ENCODE measurements at places on chromosomes 2 and 18.

DNA sequence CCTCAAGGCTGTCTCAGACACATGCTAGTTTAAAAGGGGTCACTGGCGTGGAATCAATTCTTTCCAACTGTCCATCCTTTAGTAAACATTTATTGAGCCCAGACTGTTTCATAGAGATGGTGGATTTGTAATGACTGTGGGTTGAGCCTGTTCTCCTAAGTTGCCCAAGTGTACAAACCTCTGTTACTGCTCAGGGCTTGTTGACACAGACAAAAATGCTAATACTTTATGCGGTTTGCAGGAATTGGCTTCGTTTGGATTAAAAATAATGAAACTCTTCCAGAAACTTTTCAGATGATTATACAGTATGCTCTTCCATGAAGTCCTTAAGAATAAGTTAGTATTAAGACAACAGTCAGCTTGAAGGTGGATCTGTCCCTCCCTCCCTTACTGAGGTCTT, 83.6 kb upstream of the MGAT5 start:
- DNase-seq, result no peak

DNA sequence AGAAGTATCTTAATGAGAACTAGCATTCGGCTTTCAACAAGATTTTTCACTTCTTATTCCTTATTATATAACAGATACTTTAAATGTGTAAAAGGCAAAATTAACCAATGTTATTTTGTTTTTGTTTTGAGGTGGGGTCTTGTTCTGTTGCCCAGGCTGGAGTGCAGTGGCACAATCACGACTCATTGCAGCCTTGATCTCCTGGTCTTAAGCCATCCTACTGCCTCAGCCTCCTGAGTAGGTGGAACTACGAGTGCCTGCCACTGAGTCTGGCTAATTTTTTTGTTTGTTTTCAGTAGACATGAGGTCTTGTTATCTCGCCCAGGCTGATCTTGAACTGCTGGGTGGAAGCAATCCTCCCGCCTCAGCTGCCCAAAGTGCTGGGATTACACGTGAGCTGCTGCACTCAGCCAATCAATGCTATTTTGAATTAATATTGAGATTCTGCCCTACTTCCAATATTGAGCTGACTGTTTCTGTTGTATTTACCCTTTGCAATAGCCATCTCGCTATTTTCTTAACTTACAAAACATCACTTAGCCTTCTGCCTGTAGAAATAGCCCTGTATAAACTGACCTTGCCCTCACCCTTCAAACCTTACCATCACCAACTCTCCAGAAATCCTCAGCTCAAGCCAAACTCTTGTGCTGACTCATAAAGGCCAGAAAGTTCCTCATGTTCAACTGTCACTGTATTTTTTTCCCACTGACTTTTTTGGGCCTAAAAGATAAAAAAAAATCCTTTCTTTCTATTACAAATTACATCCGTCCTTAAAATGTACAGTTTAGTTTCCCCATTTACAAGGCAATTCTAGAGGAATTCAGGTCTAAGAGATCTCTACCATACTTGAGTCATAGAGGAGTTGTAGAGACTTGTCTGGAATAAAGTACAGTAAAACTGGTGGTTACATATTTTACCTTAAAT, 94.3 kb downstream of the OLA1 start:
- DNase-seq, result peak; percentile 66

- peak; percentile 67 for DNase-seq
Measured at GRCh38 chr2:152189622-152190495, 14.3 kb upstream of the STAM2 start.

DNA sequence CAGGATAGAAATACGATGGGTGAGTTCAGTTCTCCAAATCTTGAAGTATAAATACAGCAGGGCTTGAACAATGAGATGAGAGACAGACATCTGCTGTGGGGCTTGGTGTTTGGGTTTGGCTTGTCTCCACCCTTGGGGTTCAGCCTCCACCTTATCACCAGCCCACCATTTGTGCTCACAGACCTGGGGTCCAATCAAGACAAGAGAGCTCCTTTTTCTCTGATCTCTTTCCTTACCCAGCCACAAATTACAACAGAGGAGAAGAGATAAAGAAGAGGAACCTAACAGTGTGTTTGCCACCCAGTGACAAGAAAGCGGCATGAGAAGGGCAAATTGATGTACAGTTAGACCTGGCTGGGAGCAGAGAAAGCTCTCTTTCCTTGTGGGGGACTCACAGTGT, 204.5 kb upstream of the CXCR4 start:
- DNase-seq, result no peak

DNA sequence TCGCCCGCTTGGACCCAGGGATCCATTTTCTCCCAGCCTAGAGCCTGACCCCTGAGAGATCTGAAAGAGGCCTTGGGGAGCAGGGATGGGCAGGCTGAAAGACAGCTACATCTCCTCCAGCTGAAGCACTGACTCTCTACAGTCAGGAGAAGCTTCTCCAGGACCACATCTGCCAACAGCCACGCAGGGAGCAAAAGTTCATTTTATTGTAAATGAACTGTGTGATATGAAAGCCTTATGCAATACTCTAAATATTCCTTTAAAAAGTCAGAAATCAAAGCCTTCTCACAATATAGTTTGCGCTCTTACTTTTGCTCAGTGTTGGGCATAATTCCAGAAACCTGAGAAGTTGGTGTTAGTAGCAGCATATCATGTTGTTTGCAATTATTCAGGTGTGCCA, 428.9 kb upstream of the RAB6C start:
- DNase-seq, result no peak

- DNase-seq, result peak; percentile 46
Measured at GRCh38 chr2:232937278-232937906, 67.3 kb downstream of the SNORC start.

DNA sequence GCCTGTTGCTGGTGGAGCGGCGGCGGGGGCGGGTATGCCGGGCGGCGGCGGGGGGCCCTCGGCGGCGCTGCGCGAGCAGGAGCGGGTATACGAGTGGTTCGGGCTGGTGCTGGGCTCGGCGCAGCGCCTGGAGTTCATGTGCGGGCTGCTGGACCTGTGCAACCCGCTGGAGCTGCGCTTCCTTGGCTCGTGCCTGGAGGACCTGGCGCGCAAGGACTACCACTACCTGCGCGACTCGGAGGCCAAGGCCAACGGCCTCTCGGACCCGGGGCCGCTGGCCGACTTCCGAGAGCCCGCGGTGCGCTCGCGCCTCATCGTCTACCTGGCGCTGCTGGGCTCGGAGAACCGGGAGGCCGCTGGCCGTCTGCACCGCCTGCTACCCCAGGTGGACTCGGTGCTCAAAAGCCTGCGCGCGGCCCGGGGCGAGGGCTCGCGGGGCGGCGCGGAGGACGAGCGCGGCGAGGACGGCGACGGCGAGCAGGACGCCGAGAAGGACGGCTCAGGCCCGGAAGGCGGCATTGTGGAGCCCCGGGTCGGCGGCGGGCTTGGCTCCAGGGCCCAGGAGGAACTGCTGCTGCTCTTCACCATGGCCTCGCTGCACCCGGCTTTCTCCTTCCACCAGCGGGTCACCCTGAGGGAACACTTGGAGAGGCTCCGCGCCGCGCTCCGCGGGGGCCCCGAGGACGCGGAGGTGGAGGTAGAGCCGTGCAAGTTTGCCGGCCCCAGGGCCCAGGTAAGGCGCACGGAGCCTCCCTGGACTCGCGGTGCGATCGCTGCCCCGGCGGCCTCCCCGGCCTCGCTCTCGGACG, 1.0 kb downstream of the ZCCHC2 start:
- peak; percentile 36 for DNase-seq

DNA sequence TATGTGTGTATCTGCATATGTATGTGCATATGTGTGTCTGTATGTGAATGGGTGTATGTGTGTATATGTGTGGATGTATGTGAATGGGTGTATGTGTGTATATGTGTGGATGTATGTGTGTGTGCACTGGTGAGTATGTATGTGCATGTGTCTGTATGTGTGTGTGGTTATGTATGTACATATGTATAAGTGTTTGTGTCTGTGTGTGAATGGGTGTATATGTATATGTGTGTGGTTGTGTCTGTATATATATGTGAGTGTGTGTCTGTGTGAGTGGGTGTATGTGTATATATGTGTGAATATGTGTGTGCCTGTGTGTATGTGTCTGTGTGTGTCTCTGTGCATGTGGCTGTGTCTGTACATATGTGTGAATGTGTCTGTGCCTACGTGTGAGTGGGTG, 748.4 kb upstream of the HS6ST1 start:
- no peak for DNase-seq

DNA sequence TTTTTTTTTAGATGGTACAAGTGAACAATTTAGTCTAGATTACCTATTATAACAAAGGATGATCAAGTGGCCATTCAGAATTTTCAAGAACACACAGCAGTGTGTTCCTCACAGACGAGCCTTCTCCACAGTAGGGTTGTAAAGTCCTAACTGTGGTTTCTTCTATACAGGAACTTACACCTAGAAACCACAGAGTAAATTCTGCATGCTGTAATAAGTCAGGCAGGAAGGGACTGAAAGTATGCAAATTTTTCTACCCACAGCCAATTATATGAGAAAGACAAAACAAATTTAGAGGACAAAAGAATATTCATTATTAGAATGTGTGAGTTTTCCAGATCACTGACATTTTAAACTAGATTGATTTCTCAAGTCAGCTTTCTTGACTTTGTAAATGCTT, 99.5 kb downstream of the RBMS1 start:
- DNase-seq, result no peak

DNA sequence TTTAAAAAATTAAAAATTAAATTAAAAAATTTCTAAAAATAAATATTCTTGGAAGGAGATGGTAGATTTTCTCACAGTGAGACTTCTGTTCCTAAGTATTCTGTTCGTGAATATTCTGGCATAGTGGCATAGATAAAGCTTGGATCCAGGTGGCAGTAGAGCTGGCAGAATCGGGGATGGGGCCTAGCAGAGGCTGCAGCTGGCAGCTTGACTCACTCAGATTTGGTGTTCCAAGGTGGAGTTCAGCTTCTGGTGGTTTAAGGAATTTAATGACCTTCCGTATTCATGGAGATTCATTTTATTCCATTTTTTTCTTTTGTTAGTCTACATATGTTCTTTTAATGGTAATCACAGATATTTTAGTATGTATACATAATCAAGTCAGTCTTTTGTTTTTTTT, 19.9 kb downstream of the ARMC9 start:
- no peak for DNase-seq

DNA sequence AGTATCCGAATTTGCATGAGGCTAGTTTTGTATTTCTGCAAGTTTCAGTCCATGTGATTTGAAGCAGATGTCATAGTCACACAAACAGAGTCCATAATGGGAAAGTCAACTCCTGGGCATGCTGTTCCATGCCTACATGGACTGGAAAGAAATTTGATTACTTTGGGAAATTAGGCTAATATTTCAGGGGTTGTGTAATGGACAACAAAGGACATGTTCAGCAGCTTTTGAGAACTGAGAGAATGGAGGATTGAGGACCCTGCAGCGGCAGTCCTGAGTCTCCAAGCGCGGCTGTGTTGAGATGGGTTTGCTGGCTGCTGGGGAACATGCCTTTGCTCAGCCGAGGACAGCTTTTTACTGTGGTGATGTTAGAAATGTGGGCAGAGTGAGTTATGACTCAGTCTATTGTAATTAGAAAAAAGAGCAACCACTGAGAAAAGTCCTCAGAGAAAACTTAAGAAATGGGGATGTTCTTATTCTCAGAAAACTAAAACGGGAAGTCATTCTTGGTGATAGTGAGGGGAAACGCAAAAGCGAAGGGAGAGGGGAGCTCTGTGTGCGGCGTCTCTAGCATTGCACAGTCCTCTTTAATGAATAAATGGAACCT, 149.2 kb downstream of the FAM210A start:
- peak; percentile 48 for DNase-seq

GRCh38 chr2:237627441-237628246, at the start of gene LRRFIP1:
Gene LRRFIP1 (plus strand): TSS chr2:237627587. CDS start chr2:237627645, 58 bp downstream.
- no peak for DNase-seq

DNA sequence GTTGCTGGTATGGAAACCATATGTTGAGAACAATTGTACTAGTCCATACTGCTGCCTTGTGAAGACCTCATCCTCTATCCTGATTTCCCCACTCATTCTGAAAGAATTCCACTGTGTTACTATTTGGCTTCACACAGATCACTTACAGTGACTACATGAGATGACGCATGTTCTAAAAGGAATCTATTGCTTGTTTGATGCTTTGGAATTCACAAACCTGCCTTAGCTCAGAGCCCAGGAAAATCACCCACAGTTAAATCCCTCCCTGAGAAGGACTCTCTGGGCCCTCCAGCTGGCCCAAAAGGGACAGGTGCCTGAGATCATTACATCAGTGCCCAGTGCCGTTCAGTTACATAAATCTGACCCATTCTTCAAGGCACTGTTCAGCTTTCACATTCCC, 45.3 kb downstream of the KLHL29 start:
- DNase-seq, result peak; percentile 87

DNA sequence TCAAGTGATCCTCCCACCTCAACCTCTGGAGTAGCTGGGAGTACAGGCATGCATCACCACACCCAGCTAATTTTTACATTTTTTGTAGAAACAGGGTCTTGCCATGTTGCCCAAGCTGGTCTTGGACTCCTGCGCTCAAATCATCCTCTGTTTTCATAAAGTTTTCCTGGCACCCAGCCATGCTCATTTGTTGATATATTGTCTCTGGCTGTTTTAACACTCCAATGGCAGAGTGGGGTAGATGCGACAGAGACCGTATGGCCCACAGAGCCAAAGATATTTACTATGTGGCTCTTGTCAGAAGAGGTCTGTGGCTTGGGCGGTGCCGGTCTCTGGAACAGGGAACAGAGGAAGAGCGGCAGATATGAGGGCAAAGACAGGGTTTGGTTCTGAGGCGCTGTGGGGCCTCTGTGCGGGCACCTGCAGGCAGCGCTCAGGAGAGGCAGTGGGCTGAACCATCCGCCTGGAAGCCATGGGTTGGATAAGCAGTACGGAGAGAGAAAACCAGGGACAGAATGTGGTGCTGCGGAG, 50.2 kb downstream of the CENPO start:
- no peak for DNase-seq

DNA sequence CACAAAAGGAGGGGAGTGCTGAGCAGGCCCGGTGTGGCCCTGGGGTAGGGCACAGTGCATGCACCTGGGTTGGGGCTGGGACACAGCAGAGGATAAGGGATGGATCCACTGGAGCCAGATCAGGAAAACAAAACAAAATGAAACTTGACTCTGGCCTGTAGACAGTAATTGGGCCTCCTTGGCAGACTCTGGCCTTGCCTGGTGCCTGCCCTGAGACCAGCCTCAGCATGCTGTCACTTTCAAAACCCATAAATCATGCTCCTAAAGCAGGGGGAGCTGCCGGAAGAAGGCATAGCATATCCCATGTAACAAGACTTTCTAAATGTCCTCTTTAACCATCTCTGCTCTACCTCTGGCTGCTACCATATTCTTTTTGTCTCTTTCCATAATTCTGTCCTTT, 61.1 kb upstream of the IGFBP5 start:
- no peak for DNase-seq

DNA sequence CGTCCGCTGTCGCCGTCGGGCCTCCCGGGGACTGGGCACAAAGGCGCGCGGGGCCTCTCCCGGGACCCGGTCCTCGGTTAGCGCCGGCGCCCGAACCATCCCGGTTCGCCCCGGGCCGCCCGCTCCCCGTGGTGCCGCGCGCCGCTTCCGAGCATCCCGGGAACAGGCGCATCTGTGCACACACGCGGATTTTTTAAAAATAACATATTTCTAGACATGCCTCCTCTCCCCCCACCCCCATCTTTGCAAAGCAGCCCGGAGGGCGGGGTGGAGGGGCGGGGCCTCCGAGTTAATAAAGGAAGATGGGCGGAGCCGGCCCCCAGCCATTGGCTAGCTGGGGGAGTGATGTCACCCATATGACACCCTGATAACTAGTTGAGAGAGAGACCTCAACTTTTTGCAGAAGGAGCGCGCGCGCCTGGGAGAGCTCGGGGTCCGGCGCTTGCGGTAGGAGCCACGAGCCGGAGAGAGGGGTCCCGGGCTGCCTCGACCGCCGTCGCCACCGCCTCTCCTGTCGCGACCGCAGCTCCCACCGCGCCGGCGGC, at the start of gene SOX11:
SOX11 (plus strand) TSS at position 400 of the 545 bp plus-strand sequence. CDS start 338 bp downstream, outside the sequence.
- DNase-seq, result no peak

GRCh38 chr2:228318218-228318617, 136.7 kb upstream of the SPHKAP start:
- DNase-seq, result peak; percentile 43
